CD4-positive, alpha-beta T cell treated with Interleukin-2 at 100 ng/mL for 4 hours (primary cell): ENCODE measurements at places on chromosomes 4 and X.

DNA sequence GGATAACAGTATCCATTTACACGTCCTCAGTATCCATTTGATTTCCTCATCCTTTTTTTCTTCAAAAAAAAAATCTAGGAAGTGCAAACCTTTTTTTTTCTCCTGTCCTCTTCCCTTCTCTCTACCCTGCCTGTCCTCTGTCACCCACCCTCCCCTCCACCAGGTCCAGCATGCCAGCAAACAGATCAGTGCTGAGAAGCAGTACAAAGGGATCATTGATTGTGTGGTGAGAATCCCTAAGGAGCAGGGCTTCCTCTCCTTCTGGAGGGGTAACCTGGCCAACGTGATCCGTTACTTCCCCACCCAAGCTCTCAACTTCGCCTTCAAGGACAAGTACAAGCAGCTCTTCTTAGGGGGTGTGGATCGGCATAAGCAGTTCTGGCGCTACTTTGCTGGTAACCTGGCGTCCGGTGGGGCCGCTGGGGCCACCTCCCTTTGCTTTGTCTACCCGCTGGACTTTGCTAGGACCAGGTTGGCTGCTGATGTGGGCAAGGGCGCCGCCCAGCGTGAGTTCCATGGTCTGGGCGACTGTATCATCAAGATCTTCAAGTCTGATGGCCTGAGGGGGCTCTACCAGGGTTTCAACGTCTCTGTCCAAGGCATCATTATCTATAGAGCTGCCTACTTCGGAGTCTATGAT, 1.7 kb downstream of the SLC25A4 start:
- DNase-seq: no peak

DNA sequence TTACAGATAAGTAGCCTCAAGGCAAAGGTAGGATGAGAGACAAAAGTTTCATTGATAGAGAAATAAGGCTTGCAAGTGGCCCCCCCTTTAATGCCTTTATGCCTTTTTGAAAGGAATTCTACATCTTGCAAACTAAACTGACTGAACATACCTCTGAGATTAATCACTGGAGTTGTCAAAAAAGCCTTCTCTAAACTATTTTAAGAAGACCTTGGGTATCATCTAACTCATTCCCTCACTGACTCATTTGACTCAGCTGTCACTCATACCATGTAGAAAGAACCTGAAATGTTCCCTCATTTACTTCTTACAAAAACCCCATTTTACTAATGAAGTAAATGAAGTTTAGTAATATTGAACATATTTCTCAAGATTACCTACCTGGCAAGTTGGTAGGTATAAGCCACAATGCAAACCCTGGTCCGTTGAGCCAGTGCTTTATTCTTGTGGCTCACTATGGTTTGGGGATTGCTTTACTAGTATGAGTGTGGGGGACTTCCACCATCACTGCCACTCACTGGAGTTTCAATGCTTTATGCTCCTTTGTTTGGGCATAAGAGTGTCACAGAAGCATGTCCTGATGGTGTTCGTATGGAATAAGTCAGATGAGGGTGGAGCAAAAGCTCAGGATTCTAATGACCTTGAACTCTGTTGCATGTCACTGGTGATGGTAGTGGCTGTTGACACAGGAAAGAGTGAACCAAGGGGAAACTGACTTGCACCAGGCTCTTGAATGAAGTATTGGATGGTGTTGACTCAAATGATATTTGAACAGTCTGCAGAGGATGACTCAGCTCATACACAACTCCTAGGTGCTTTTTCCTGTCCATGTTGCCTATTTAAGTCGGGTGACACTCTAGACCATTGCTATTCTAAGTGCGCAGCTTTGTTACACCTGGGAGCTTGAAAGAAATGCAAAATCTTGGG, 305.5 kb upstream of the EMCN start:
- no peak for DNase-seq

- DNase-seq: no peak
Observed at GRCh38 chrX:52352551-52352950, 16.3 kb upstream of the XAGE2 start.

GRCh38 chr4:10031668-10032590, 10.6 kb upstream of the SLC2A9 start:
- no peak for DNase-seq

DNA sequence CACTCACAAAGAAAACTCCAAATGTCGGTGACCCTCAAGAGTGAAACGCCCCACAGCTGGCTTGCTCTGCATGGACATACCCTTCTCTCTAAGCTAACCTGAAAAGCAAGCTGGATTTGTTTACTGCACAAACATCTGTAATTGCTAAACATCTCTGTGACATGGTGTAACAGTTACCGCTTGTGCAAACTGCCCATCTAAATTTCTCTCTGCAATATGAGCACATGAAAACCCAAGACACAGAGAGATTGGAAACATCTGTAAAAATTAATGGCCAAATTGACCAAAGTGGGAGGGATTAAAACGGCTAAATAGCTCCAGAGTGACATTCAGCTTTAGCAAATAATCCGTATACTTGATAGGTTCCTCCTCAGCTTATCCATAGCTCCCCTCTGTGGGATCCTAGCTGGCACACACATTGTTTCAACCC, 155.0 kb upstream of the MAP3K15 start:
- no peak for DNase-seq

GRCh38 chr4:5120468-5120867, 69.2 kb downstream of the STK32B start:
- DNase-seq: no peak

- DNase-seq: no peak
Observed at GRCh38 chr4:40931841-40932240, 182.1 kb downstream of the NSUN7 start.

- DNase-seq: no peak
Observed at GRCh38 chr4:10803713-10804343, 119.3 kb upstream of the CLNK start.

DNA sequence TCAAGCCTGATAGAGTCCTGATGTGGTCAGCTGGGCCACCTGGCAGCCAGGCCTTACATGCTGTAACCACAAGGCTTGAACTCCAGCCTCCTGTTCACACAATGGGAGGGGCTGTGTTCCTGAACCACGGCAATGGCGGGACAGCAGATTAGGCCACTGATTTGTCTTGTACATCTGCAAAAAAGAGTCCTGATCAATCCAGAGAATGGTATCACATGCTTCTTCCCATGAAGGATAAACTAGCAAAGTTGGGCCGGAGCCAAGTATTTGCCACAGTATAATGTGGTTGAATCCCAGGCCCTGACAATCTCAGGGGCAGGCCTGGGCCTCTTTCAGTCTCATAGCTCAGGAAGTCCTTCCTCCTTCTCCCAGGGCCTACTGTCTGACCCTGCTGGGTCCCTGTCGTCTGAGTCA, 2182.5 kb upstream of the AGA start:
- no peak for DNase-seq
